ENCODE measurements at places on chromosomes 16 and 17. TPM values are rescaled to one million over a fixed set of nuclear protein-coding genes. Genes with fewer than 3 reads are reported as not detected.

The HOXB13 gene
- not detected for total RNA-seq

The RAMP2 gene
- total RNA-seq: not detected

The RRAD gene
- total RNA-seq: 0.95 TPM

The THRA gene
- total RNA-seq: 1.8 TPM

The KCNAB3 gene
- 9.8 TPM for total RNA-seq

The SHISA6 gene
- not detected for total RNA-seq

The HSD17B2 gene
- total RNA-seq: not detected

The ASIC2 gene
- total RNA-seq: not detected

The ZNF830 gene
- total RNA-seq: 29.4 TPM

The CCDC43 gene
- 33.6 TPM for total RNA-seq

The DNAAF1 gene
- total RNA-seq: not detected

The LRRC37A3 gene
- 12.7 TPM for total RNA-seq

The MYADML2 gene
- total RNA-seq: not detected

The RPL27 gene
- total RNA-seq: 851 TPM

The CDH1 gene
- 1.3 TPM for total RNA-seq
